ENCODE measurements at places on chromosomes 4 and X.

- no peak for DNase-seq
Observed at GRCh38 chrX:3426552-3426951, 80.1 kb upstream of the MXRA5 start.

DNA sequence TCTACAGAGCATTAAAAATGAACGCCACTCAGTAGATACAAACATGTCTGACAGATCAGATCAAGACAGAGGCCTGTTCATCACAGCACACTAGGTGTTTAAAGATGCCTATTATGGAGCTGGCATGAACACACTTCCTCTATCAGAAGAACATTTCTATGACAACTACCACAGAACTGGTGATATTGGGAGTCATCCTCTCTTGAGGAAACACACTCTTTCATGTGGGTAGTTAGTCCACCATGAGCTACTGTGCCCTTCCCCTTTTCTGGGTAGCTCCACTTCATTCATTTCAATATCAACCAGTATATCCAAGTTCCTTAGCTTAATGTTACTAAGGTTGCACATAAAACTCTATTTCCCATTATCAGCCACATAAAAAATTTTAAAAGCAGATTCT, 46.7 kb downstream of the MAOB start:
- no peak for DNase-seq

DNA sequence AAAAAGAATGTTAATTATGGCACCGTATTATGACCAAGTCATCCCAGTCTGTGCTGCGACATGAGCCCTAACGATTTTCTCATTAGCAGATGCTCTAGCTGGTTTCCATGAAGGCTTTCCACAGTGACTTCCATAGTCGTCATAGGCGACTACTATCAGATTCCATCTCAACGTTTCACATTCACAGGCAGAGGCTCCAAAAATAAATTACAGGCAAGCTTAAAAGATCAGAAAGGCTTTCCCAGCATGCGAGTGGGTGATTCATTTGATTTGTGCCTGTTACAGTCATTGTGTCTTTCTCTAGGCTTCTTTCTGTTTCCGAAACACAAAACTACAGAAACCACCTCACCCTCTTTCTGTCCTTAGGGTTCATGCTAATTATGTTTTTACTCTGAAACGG, 43.2 kb downstream of the PALLD start:
- DNase-seq: no peak

GRCh38 chrX:149504915-149505651, at the start of gene IDS:
Gene IDS, minus strand, starts transcription at chrX:149505306. Its CDS starts 169 bp downstream, at chrX:149505137.
- DNase-seq: peak; percentile 86

DNA sequence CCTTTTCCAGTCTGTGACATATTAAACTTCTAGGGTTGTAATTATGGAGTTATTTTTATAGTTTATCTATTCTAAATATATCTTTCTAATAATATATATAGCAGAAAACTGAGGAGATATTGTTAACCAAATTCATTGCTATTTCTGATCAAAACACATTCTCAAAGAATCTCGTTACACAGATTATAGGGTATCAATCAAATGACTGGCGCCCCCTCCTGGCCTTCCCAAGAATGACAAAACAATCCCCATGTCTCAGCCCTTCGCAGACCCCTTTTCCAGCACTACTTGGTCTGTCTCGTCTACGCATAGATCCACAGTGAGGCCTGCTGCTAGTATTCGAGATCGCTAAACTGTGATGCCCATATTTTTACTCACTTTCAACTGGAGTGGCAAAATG, 209.3 kb downstream of the GPC3 start:
- DNase-seq: peak; percentile 65

DNA sequence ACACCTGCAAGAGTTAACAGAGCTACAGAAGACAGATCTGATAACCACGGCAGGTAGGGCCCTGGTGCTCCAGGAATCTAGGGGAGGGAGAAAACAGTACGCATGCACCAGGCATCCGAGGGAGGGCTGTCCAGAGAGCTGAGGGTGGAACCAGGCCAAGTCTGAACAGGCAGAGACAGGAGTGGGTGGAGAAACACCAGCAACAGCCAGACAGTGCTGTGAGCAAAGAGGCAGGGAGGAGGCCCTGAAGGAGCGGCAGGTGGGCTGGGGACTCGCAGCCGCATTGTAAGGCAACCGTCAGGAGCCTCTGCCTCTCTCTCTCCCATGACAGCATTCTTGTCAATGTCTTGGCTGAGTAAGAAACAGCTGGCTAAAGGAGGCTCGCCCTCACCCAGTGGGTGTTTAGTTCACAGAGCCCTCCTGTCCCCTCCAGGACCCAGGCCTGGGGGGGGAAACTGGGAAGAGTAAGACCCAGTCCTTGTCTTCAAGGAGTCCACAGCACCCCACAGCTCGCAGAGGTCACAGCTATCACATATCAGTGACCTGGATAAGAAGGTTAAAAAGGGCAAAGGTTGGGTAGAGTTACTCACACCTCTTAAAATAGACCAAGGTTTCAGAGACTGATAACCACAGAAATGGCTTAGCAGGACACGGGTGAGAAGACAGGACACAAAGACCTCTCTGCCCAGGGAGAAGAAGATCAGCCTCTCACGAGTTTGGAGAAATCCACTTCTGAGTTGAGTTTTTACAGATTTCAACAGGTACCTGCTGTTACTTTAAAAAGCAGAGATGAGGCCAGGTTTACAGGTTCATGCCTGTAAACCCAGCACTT, 10.5 kb downstream of the ACSL1 start:
- DNase-seq: no peak

DNA sequence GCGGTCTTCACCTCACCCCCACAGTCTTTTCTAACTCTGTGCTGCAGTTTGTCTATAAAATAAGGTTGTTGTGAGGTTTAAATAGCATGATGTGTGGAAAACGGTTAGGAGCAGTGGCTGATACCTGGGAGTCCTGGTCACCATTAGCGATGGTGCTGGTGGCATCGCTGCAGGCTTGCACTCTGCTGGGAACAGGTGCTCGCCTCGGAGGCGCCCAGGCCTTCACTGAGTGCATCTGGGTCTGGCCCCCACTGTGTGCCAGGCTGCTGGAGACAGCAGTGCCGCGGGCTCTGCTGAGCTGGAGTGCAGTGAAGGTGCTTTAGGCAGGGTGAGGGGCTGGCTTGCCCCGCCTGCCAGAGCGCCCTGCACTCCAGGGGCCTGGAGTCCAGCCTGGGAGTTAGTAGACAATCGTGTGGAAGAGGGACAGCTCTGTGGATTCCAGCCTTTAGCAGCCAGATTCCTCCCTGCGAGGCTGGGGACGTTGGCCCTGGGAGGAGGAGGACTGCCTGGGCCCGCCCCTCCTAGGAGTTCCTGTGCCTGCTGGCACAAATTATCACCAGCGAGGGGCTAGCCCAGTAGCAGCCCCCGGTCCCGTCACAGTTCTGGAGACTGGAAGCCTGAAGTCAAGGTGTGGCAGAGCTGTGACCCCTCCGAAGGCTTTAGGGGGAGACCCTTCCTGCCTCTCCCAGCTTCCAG, 7.3 kb downstream of the RGS12 start:
- no peak for DNase-seq

DNA sequence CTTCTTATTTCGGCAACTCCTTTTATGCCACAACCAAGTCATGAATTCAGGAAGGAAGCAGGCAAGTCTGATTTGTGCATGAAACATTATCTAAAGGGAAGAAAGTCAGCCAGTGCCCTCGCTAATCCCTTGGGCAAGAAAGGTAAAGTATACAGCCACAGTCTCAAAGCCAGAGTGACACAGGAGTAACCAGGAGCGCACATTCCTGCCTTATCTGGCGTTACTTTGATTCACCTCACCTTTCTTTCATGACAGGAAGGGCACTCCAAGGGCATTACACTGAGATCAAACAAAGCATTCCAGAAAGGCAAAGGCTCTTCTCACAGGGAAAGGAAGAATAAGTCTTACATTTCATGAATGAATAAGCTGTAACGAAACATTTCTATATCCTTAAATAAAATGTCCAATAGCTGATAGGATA, 38.8 kb downstream of the FAT1 start:
- no peak for DNase-seq

DNA sequence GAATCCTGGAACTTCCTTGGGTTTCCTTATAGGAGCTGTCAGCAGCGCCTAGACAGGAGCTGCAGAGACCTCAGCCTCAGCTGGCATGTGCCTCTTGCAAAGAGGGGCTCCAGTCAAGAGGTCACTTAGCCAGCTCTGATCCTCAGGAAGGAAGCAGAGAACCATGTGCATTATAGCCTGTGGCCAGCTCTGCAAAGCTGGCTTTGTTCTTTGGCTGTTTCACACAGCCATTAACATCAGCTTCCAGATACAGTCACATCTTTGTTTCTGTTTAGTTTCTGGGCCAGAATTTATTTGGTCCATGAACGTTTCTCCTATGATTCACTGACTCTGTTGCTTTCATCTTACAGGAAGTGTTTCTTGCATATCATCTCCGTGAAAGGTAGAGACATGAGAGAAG, 92.4 kb downstream of the CC2D2A start:
- no peak for DNase-seq

DNA sequence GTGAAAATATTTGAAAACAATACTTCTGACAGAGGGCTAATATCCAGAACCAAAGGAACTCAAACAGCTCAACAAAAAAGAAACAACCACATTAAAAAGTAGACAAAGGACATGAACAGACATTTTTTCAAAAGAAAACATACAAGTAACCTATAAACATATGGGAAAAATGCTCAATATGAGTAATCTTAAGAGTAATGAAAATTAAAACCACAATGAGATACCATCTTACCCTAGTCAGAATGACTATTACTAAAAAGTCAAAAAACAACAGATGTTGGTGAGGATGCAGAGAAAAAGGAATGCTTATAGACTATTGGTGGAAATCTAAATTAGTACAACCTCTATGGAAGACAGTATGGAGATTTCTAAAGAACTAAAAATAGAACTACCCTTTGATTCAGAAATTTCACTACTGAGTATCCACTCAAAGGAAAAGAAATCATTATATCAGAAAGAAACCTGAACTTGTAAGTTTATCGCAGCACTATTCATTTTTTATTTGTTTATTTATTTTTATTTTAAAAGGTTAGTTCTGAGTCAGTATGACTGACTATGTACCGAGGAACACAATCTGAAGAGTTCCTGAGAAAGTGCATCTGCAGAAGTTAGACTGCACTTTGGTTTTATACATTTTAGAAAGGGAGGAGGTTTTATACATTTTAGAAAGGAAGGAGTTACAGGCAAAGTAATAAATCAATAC, 231.3 kb downstream of the INPP4B start:
- no peak for DNase-seq

GRCh38 chrX:120499301-120500072, 30.4 kb upstream of the LAMP2 start:
- DNase-seq: no peak
